ENCODE measurements at places on chromosomes 5 and 9.
A peak's percentile ranks its signal among the peaks of the same experiment; 100 is the strongest.

- DNase-seq, result no peak
Observed at GRCh38 chr9:74281674-74282073, 215.5 kb upstream of the RORB start.

DNA sequence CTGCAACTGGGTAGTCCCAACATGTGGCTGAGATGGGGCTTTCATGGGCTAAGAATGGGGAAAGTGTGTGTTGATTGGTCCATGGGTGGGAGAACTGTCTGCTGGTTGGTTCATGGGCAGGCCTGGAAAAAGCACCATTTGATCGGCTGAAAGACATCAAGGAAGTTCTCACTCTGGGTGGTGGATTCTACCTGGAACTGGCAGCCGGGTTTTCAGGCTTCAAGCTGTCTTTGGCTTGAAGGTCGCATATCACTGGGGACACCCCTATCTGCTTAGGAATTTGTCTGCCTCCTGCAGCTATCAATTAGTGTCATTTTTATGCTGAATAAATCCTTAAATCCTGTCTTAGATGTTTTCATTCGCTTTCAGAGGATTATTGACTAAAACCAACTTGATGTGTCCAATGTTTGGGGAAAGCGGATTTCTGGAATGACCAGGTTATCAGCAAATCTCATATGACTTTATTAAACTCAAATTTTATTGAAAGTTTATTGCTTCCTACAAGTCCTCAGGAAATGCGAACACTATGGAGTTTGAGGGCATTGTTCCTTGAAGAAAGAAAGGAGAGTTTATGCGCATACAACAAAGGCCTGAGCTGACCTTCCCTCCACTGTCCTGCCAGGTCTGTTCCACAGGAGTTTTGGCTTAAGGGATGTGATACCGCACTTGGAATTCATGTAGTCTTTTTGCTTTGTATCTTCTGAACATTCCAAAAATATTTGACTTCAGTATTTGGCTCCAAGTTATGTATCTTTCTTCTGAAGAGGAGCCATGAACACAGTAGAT lies 451.1 kb downstream of the TUSC1 start:
- DNase-seq, result no peak

- DNase-seq, result no peak
Observed at GRCh38 chr5:15442193-15442570, 57.8 kb upstream of the FBXL7 start.

GRCh38 chr9:76766126-76766525 lies 1.9 kb downstream of the PCA3 start:
- DNase-seq, result no peak

- no peak for DNase-seq
Observed at GRCh38 chr5:88390481-88390880, 121.8 kb upstream of the TMEM161B start.

GRCh38 chr5:125506124-125506523 lies 759.7 kb upstream of the ZNF608 start:
- no peak for DNase-seq

- no peak for DNase-seq
Observed at GRCh38 chr9:121283856-121284732, 16.1 kb downstream of the GSN start.

DNA sequence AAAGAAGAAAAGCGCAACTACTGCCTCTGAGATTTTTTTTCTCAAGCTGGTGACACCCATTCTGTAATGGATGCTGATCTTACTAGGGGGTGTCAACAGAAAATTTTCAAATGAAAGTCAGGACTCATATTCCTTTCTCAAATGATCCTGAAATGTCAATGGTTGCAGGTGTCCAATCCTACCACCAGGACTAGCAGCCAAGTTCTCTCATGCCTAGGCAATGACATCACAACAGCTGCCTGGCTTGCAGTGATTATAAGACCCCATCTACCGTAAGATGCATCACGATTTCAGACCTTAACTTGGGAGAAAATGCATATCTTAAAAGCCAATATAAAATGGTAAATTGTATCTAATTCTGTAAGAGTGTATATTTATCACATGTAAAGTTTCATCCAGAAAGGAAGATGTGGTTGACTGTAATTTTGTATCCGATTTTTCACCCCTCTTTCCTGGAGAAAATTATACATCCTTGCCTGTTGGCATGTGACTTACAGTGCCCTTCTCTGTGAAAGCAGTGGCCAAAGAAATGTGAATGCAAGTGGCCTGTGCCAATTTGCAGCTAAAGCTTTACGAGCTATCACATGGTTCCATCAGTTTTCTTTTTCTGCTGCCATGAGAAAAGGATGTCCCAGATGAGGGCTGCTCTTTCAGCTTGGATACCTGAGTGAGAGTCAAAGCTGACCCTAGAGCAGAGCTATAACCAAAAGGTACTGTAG lies 104.4 kb downstream of the DENND1A start:
- DNase-seq, result no peak

- no peak for DNase-seq
Observed at GRCh38 chr5:50969151-50970031, 303.0 kb downstream of the PARP8 start.

DNA sequence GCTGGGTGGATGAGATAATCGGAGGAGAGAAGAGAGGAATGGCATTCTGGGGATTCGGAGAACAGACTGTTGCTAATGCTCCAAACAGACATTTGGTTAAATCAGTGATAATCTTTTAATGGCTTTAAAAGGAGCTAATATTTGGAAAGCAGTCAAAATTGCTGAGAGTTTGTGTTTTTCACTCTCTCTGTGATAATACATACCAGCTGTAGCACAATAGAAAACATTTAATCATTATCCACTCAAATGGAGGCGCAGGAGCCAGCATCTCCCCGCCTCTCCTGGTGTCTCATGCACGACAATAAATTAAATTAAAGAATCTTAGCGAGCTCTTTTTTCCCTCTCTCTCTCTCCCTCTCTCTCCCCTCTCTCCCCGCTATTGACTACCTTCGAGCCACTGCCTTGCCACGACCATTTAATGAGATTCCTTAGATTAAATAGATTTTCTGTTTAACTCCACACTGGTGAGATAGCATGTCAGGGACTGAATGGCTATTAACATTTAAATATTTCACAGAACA lies 268.6 kb upstream of the MVB12B start:
- no peak for DNase-seq

GRCh38 chr5:113433071-113433470 lies 1.7 kb downstream of the TSSK1B start:
- DNase-seq, result no peak

DNA sequence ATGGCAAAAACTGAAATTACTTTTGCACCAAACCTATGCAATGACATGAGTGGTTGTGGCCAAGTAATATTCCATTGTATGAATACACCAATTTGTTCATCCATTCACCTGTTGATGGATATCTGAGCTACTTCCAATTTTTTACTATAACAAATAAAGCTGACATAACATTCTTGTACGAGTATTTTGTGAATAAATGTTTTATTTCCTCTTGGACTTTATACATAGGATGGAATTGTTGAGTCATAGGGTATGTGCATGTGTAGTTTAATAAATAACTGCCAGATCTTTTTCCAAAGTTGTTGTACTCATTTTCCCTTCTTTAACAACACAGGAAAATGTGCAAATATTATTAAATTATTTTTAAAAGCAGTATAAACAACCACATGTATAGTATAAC lies 146.1 kb upstream of the ZNF462 start:
- DNase-seq, result no peak

DNA sequence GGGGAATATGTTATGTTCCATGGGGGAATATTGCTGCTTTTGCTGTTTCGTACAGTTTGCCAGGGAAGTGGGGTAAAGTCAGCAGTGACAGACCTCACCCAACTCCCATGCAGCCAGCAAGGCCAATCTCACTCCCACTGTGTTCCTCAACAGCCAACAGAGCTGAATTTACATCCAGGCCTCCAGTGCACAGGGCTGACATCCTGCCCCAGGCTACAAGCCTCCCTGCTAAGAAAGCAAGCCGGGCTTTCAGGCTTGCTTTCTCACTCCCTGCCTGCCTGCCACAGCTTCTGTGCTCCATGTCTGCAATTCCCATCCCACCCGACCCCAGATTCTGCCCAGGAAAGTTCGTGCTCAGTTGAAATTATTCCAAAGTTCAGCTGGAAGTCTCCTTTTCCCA lies 25.5 kb upstream of the SNCAIP start:
- no peak for DNase-seq

DNA sequence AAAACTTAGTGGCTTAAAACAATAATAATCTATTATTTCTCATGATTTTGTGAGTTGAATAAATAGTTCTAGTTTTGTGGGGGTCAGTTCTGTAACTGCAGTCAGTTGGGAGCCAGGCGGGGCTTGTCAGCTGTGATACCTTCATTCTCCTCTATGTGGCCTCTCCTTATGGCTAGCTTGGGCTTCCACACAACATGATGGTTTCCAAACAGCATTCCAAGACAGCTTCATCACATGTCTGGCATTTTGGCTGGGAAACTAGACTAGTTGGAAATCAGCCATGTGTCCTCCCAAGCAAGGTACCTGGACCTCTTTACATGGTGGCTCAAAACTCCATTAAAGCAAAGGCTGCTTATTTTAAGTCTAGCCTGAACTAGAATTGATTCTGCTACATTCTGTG lies 61.4 kb upstream of the RANBP3L start:
- no peak for DNase-seq

DNA sequence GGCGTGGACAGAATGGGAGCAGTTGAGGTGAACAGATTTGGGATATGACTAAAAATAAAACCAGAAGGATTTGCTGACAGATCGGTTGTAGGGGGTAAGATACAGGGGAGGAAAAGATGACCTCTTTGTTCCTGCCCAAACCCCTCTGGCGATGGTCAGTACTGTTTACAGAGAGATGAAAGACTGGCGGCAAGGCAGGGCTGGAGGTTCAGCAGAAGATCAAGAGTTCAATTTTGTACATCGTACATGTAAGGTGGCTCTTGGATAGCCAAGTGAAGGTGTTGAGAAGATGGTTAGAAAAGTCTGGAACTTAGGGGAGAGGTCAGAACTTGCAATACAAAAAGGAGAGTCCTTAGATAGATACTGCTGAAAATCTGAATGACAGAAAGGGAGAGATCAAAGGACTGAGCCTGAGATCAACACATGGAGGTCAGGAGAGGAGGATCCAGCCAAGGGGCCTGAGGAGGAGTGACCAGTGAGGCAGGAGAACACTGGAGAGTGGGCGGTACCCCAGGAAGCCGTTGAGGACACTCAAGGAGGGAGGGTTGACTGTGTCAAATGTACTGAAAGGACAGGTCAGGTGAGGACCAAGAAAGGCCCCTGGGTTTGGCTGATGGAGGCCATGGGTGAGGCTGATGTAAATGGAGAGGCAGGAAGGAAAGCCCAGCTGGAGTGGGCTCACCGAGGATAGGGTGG lies 7.1 kb downstream of the IL4 start:
- DNase-seq, result no peak

DNA sequence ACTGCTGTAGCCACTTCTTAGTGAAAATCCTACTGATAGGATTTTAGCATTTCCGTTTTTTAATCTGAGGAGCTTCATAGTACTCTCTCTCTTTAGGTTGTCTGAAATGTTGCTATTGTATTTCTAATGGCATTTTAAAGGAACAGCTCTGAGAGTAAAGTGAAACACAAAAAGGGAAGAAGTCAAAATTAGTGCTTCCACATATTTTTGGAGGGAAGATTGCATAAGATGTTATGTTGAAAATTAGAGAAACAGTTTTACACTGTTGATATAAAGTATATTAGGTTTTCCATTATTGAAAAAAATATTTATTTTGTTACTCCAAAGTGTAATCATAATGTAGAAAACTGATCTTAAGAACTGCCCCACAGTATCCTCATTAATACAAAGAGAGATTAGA lies 525.1 kb downstream of the TAF11L14 start:
- DNase-seq, result no peak

- DNase-seq, result peak; percentile 20
Observed at GRCh38 chr9:3467593-3468219, 58.1 kb downstream of the RFX3 start.

- DNase-seq, result no peak
Observed at GRCh38 chr5:64900618-64901017, 131.9 kb downstream of the CWC27 start.

- no peak for DNase-seq
Observed at GRCh38 chr5:171646102-171647042, 139.2 kb upstream of the SMIM23 start.

GRCh38 chr5:134578578-134579283 lies 53.3 kb downstream of the JADE2 start:
- DNase-seq, result no peak

DNA sequence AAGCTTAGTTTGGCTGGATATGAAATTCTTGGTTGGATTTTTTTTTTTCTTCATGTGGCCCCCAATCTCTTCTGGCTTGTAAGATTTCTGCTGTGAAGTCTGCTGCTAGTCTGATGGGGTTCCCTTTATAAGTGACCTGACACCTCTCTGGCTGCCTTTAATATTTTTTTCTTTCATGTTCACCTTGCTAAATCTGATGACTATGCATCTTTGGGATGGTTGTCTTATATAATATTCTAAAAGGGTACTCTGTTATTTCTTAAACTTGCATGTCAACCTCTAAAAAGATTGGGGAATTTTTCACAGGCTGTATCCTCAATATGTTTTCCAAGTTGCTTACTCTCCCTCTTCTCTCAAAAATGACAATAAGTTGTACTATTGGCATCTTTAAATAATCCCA lies 500.0 kb downstream of the CAAP1 start:
- DNase-seq, result no peak

DNA sequence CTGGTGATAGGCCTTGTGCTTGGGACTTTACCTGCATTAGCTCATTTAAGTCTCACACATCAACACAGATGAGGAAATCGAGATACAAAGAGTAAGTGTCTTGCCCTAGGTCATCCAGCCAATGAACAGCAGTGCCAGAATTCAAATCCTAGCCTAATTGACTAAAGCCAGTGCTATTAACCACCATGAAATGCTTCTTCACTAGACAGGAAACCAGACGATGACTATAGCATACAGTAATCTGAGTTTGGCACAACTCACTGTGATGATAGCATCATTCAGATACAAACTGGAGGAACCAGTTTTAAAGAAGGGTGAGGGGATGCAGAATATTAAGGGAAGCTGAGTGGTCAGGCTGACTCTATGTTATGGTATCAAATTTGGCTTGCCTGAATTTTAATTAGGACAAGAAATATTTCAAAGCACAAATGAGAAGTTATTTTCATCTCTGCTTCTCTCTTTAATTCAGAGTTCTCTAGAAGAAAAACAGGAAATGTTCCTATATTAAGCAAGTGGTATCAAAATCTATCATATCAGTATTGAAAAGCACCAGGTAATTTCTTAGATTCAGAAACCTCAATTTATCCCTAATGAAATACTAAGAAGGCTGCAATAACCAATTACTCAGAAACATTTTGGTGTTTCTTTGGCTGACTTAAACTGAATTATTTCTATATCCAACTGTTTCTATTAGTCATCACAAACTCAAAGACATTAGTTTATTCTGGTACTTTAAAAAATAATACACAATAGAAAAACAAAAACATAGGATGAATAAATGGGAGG lies 147.0 kb upstream of the RASA1 start:
- DNase-seq, result no peak

- DNase-seq, result no peak
Observed at GRCh38 chr9:106581973-106582372, 281.0 kb upstream of the ZNF462 start.

- no peak for DNase-seq
Observed at GRCh38 chr9:124082622-124083021, 71.1 kb downstream of the LHX2 start.

All from CMK (cell line).